Stimulated activated CD8-positive, alpha-beta memory T cell treated with anti-CD3 and anti-CD28 coated beads, Interleukin-4, amount 100 ng/mL, for 1 hour (primary cell): ENCODE measurements at places on chromosomes 3 and 15.

- no peak for DNase-seq
These were observed 7.7 kb upstream of the DIS3L start for GRCh38 chr15:66285533-66286280.

- no peak for DNase-seq
These were observed 26.0 kb upstream of the MAP4 start for GRCh38 chr3:48042071-48042760.

GRCh38 chr3:46420931-46421330 lies 13.9 kb downstream of the CCRL2 start:
- no peak for DNase-seq

- DNase-seq = no peak
These were observed 809.2 kb downstream of the NAALADL2 start for GRCh38 chr3:175668300-175668699.

- DNase-seq = no peak
These were observed at the start of gene PCSK6 for GRCh38 chr15:101489599-101490407. Gene PCSK6 (minus strand): TSS chr15:101489707. CDS start chr15:101489670, 37 bp downstream.
